ENCODE measurements at places on chromosomes 11 and 22. TPM values are rescaled to one million over a fixed set of nuclear protein-coding genes. Genes with fewer than 3 reads are reported as not detected.
A peak's percentile ranks its signal among the peaks of the same experiment; 100 is the strongest.

The PACSIN3 gene
- 1.5 TPM for total RNA-seq

The DEUP1 gene
- not detected for total RNA-seq

The ATP6V1E1 gene
- 74.0 TPM for total RNA-seq

GRCh38 chr11:81496601-81497000 is 1237.1 kb downstream of the FAM181B start:
- H3K27ac ChIP-seq = no peak overlapping the region
- no peak overlapping the region for H3K4me3 ChIP-seq
- H3K36me3 ChIP-seq = no peaks in the 10 kb centered on the region

DNA sequence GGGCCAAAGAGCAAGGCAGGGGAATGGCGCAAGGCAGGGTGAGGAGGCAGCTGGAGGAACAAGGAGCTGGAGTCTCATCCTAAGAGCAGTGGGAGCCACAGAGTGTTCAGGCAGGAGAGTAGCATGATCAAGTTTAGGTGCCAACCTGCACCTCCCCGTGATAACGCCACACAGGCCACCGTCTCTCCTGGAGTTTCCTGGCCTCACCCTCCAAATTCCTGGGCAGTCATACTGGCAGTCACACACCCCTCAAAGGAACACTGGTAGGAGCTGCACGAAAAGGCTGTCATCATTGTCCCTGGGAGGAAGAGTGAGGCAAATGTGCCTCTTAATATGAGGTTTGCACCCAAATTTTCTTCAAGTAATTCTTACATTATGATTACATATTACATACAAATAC is 36.3 kb upstream of the RTL6 start:
- H3K36me3 ChIP-seq = no peaks in the 10 kb centered on the region
- no peak overlapping the region for H3K4me3 ChIP-seq
- H3K4me1 ChIP-seq = no peaks in the 10 kb centered on the region
- no peak for DNase-seq

DNA sequence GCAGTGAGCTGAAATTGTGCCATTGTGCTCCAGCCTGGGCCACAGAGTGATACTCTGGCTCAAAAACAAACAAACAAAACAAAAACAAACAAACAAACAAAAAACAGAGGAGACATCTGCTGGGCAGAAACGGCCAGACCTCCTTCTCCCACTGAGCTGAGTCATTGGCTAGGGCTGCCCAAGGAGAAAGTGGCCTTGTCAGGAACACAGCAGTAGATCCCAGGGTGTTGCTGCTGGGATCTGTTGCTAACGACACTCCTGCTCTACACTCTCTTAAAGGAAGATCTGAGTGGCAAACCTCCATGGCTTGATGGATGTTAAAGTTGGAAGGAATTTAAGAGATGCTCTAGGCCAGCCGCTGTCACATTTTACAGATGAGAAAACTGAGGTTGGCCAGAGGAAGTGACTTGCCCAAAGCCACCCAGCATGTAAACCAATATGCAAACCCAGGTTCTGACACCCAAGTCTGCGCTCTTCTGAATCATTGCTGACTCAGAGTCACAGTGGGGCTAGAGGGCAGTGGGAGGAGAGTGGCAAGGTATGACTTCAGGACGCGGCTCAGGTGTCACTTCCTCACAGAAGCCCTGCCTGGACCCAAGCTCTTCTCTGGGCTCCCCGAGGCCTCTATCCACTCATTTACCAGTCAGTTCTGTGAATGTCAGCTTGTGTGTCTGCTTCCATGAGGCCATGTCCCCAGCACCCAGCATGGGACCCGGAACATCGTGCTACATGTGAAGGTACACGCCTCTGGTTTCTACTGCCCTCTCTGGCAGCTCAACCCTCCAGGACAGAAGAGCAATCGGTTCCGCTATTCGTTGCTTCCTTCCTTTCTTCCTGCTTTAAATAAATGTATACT is 11.3 kb upstream of the GDPD5 start:
- H3K4me1 ChIP-seq = peaks cover 36% of the 10 kb centered on the region
- peak overlapping the region; percentile 60 for H3K27ac ChIP-seq
- H3K27me3 ChIP-seq = peaks cover 8% of the 10 kb centered on the region
- peak; percentile 52 for DNase-seq
- peak overlapping the region; percentile 69 for H3K4me3 ChIP-seq

DNA sequence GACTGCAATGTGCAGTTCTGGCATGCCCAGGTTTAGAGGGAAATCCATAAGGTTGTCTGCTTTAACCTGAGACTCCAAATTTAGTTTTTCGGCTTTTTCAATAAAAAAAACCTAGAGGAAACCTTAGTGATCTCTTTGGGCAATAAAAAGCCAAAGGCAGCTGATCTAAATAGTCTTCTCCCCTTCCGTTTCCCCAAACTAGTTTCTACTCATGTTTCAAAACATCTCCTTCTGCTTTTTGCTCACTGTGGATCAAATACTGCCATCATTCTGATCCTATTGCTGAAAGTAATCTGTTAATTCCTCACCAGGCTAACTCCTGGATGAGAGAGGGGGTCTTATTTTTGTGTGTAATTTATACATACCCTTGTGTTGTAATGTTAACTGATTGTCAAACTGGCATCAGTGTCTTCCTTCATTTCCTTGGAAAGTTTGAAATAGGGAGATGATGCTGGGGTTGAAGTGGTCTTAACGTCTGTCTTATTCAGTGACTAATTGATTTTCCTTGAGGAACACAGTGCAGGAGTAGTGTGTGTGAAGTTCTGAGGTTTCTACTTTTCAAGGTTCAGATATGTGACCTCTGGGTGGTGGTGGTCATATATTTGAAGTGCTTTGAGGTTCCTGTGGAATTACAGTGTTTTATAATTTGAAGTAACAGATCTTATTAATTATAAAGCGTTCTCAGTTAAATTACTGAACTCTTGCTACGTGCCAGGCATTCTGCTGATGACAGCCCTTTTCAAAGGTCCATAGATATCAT is 55.0 kb downstream of the ARHGAP42 start:
- DNase-seq = no peak
- peaks cover 31% of the 10 kb centered on the region for H3K4me1 ChIP-seq
- H3K4me3 ChIP-seq = no peak overlapping the region
- H3K27ac ChIP-seq = no peak overlapping the region
- H3K36me3 ChIP-seq = no peaks in the 10 kb centered on the region
- no peaks in the 10 kb centered on the region for H3K27me3 ChIP-seq

- no peak for DNase-seq
- peaks cover 11% of the 10 kb centered on the region for H3K4me1 ChIP-seq
- H3K27me3 ChIP-seq = no peaks in the 10 kb centered on the region
- H3K36me3 ChIP-seq = peaks cover 27% of the 10 kb centered on the region
Observed at GRCh38 chr11:771617-772204, 5.6 kb downstream of the GATD1 start.
